ENCODE measurements at places on chromosomes 4 and X.

DNA sequence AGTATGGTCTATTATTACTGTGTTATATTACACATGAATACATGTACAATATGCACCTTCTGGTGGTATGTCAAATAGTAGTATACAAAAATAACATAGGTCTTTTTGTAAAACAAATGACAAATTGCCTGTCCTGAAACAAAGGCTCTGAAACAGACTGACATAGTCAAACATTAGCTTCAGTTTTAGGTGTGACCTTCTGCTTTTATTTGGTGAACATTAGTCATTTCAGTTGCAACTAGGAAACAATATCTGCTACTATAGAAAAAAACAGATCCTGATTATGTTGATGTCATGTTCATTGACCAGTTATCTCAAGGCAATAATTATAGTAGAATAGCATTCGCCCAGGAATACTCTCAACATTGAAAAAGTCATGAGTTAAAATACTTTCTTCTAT is 123.0 kb downstream of the CHRNA9 start:
- no peak for DNase-seq

DNA sequence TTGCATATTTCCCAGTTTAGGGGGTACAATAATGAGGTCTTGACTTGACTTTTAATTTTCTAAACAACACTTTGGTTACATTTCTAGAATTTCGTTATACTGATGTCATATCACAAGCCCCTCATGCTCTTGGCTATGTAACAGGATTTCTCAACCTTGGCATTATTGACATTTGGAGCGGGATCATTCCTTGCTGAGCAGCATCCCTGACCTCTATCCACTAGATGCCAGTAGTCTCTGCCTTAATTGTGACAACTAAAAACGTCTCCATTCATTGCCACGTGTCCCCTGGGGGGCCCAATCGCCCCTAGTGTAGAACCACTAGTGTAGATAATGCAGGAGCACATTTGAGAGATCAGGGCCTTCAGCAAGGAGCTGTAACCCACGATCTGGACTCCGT is 234.2 kb upstream of the MID1 start:
- DNase-seq, result no peak

DNA sequence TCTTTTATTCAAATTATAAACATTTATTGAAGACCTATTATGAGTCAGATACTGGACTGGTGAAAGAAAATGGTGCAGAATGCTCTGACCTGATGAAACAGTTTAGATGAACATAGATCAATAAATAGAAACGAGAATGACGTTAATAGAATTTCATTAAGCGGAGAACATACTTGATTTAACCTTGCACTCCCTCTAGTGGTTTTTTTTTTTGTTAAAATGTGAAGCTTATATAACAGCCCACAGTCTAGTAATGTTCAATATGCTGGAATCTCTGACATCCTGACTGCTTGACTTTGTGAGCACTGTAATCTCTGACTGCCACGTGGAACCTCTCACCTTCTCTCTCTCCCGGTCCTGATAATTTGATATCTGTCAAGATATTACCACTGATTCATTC is 32.3 kb downstream of the HDAC8 start:
- peak; percentile 3 for DNase-seq

DNA sequence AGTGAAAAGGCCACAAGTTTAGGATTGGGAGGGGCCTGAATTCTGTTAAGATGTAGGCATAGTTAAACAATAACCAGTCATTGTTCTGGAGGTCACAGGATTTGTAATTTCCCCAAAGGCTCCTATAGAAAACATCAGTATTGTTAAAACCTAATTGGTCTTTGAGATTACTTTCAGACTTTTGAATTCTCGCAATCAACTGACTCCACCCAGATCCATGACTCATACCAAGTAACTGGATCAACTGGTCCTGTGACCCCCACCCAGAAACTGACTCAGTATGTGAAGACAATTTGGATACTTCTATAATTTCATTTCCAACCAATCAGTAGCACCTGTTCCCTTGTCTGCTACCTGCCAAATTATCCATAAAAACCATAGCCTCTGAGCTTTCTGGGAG is 28.4 kb downstream of the MAGEB16 start:
- DNase-seq, result peak; percentile 32

- DNase-seq, result no peak
Observed at GRCh38 chr4:7442574-7443162, 7.9 kb upstream of the PSAPL1 start.

- DNase-seq, result peak; percentile 85
Observed at GRCh38 chr4:93199492-93199891, 629.1 kb upstream of the ATOH1 start.

DNA sequence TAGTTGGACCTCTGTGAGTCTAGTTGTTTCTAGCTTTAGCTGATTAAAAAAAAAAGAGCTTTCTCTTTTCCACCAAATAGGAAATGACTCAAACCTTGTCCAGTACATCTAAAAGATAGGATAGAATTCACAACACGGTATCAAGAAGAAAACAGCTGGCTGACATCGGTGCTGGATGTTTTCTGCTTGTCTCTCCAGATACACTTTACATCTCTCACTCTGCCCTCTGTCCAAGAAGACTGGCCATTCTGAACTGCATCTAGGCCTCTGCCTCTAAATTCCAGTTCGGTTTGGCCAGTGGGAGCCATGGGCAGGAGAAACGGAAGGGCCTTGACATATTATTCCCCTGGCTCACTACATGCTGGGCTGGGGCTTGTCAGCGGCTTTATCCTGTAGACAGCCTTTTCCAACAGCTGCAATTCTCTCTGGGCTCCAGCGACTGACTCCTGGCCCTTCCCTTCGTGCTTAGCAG is 57.3 kb upstream of the SHISA3 start:
- DNase-seq, result no peak

DNA sequence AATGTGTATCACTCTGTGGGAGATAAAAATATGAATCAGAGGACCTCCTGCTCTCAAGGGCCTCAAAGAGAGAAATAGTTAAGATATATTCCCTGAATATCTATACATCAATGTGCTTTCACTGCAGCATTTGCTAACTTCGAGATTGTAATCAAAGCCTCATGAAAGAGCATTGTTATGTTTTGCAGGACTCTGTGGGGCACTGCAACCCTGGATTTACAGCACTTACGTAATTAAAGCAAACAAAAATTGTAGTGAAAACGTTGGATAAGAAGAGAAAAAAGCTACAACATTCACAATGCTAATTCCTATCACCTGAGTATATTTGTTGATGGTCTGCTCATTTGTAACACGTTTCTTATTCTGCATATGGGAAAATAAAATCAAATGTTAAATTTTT is 48.0 kb downstream of the ETNPPL start:
- no peak for DNase-seq
